ENCODE measurements at places on chromosomes 2 and 18.

DNA sequence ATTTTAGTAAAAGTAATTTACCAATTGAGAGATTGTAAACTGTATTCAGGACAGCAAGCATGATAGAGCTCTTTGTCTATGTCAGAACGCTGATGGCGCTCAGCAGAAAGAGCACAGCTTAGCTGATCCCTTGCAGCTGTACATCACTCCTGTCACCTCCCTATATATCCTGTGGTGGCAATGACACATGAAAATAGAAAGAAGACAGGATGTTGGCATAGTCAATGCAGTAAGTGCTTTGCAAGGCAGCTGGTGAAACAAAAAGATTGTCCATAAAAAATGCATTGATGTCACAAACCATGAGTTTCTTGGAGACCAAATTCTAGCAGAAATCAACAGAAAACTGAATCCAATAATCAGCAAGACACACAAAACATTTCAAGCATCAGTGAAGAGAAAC is 221.5 kb downstream of the RIT2 start:
- DNase-seq: no peak

GRCh38 chr2:123791684-123792083 is 233.4 kb upstream of the CNTNAP5 start:
- no peak for DNase-seq

DNA sequence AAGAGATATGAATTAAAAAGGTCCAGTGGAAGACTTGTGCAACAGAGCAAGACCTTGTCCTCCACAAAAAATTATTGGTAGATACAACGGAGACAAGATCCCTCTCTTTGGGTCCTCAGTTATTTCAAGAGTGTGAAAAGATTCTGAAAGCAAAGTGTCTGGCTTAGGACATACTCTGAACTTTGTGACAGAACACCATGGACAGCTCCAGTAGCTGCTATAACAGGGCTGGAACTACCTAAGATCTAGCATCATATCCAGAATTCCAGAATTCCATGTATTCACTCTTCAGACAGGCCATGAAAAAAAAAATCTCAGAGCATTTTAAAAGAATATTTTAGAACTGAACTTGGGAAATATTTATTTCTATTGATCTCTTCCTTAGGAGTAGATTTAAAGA is 74.8 kb upstream of the ZBTB14 start:
- DNase-seq: no peak

DNA sequence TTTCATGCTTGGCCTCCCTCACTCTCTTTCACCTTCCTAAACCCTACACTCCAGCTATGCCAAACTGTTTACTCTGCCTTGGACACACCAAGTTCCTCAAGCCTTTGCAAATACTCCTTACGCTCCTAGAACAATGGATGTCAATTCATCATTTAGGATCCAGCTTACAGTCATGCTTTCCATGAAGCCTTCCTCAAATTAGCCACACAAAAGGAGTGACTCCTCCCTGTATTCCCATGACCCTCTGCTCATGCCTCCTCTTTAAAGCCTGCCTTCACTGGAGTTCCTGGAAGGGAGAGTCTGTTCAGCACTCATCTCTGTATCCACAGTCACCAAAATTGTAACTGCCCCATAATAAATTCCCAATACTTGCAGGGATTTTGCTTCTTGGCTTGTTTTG is 721 bp upstream of the EHD3 start:
- no peak for DNase-seq

DNA sequence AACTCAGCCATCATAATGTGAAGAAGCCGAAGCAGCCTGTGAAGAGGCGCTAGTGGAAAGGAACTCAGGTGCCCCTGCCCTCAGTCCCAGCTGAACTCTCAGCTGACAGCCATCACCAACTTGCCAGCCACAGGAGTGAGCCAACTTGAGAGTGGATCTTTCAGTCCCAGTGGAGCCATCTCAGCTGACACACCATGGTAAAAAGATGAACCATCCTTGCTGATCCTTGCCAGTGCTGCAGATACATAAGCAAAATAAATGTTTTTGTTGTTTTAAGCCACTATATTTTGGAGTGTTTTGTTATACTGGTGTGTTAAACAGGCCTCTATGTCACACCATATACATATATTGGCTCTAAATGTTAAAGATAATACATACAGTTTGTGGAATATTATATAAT is 195.8 kb upstream of the SPRED2 start:
- DNase-seq: no peak

DNA sequence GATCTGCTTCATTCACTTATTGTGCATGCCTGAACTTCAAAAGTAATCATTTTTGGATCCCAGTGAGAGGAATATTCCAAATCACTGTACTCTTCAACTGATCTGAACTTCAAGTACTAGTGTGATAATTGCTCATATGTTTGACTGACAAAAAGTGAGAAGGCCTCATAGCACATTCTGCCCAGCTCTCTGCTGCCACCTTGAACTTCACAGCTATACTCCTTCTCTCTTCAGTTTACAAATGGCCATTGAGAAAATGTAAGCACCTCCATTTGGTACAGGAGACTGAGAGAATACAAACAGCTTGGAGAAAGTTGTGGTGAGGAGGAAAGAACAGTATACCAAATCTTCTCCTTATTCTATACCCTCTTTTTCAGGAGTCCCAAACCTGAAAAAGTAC is 946.0 kb upstream of the CHAC2 start:
- no peak for DNase-seq

- DNase-seq: no peak
Observed at GRCh38 chr2:201827621-201828020, 21.3 kb downstream of the CDK15 start.

- DNase-seq: no peak
Observed at GRCh38 chr2:241189093-241189855, 797 bp downstream of the ANO7 start.

DNA sequence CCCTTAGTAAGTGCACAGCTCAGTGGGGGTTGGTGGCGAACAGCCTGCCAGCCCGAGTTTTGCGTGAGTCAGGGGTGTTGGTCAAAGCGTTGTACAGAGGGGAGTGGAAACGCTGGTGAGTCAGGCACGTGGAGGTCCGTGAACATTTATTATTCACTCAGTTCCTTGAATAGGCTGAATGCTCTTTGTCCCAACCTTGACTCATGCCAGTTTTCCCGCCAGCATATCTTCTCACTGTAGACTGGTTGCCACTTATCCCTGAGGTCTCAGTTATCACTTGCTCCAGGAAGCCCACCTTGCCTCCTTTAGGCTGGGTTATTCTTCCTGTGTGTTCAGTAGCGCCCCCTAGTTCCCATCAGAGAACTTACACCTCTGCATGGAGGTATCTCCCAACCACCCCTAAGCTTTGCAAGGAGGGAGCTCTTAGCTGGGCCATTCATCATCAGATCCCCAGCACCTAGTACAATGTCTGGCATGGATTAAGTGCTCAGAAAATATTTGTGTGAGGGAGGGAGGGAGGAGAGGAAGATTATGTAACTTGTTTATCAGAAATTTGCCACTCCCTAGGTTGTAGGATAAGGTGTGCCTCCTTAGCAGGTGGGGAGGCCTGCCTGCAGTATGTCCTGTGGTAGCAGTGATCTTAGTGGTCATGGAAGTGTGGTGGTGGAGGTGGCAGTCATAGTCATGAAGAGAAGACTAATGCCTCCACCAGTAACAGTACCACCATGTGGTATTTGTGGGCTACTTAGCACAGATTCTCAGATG is 72.1 kb downstream of the CABLES1 start:
- DNase-seq: no peak

GRCh38 chr2:225512876-225513540 is 113.5 kb downstream of the NYAP2 start:
- no peak for DNase-seq

DNA sequence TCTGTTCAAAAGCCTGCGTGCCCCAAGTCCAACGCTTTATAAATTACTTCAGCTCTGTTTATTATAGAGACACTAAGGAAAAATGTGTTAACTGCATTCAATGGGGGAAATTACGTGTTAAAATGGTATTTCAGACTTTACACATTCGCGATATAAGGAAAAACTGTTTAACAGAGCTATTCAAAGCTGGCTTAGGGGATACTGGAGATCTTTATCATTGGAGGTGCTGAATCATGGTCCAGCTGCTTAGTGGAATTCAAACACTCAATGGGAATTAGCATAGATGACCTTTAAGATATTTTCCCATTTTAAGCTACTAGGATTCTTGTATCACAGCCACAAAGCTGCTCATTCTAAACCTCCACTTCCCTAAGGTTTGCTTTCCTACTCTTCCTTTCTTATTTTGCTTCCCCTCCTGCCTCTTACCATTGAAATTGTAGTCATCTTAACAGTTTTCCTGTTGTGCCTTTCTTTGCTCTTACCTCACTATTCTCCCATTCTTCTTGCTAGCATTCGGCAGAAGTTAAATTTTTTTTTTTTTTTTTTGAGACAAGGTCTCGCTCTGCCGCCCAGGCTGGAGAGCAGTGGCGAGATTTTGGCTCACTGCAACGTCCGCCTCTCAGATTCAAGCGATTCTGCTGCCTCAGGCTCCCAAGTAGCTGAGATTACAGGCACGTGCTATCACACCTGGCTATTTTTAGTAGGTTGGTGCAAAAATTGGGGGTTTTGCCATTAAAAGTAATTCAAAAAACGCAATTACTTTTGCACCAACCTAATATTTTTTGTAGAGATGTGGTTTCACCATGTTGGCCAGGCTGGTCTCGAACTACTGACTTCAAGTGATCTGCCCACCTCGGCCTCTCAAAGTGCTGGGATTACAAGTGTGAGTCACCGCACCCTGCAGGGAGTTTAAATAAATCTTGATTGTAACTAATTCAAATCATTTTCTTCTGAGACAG is 6.5 kb downstream of the SULT6B1 start:
- DNase-seq: no peak
